CD4-positive, alpha-beta T cell treated with Interferon alpha-2 for 1 hour (primary cell): ENCODE measurements at places on chromosomes 7 and 10.
A peak's percentile ranks its signal among the peaks of the same experiment; 100 is the strongest.

DNA sequence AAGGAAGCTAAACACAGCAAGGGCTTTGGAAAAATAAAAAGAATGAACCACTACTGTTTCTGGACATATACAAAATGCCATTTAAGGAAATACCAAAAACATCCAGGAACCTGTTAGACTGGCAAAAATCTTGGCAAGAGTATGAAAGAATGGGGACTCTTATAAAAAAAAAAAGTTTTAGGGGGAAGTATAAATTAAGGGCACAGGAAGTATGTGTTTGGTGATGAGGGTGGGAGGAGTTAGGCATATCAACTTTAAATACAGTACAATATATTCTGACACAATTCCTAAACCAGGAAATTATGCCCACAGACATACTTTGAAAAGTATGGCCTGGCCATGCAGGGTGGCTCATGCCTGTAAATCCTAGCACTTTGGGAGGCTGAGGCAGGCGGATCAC lies 74.2 kb downstream of the WAPL start:
- DNase-seq: no peak

- no peak for DNase-seq
These were observed 335.0 kb upstream of the GLI3 start for GRCh38 chr7:42572056-42572455.

- DNase-seq: peak; percentile 45
These were observed 482 bp upstream of the ERCC6 start for GRCh38 chr10:49539320-49539885.

GRCh38 chr7:111730476-111731300 lies 168.4 kb upstream of the IMMP2L start:
- DNase-seq: no peak

GRCh38 chr7:49878627-49879026 lies 105.2 kb downstream of the VWC2 start:
- DNase-seq: no peak

GRCh38 chr7:20998309-20998708 lies 211.6 kb upstream of the SP8 start:
- no peak for DNase-seq

GRCh38 chr10:117970962-117971361 lies 75.8 kb downstream of the RAB11FIP2 start:
- DNase-seq: no peak

DNA sequence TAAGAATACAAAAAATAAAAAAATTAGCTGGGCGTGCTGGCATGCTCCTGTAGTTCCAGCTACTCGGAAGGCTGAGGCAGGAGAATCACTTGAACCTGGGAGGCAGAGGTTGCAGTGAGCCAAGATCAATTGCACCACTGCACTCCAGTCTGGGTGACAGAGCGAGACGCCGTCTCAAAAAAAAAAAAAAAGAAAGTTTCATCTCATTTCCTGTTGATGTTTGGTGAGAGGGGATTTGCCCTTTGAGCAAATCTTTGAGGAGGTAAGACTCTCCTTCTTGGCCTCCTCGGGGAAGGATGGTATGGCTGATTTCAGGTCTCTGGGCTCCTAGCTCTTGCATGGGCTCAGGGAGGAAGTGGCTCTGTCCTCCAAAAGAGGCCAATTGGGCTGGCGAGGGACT lies 3.6 kb upstream of the GRID2IP start:
- DNase-seq: no peak

DNA sequence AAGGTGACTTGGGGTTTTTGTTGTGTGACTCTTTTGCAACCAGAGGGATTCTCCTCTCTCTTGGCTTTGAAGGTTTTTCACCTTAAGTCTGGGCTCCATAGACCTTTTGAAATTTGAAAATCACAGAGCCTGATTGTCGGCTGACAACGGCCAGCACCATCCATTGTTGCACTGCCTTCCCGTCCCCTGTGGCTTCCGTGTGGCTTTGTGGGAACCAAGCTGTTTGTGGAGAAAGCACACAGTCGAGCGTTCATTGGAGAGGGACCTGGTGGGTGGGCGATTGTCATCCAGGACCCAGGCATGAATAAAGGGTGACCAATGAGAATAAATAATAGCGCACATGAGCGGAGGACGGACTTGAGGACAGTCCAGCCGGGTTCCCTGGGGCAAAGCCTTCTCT lies 7.4 kb upstream of the RAMP3 start:
- no peak for DNase-seq

- no peak for DNase-seq
These were observed 5.2 kb downstream of the CPED1 start for GRCh38 chr7:120993553-120994191.

DNA sequence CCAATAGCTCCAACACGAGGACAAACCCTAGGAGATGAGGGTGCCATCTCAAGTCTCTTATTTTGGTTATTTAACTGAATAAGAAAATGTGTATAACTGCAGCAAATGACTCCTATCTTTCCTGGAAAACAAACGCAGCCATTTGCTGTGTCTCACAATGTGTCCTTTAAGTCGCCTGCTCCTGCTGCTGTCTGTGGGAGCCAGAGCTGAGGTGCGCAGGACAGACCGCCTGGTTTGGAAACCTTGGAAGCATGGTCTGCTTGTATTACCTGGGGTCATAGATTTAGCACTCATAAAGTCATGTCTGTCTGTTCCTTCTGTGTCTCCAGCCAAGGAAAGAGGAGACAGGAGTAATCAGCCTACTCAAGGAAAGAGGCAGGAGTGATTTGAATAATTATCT lies 760.2 kb downstream of the GRID1 start:
- DNase-seq: no peak

DNA sequence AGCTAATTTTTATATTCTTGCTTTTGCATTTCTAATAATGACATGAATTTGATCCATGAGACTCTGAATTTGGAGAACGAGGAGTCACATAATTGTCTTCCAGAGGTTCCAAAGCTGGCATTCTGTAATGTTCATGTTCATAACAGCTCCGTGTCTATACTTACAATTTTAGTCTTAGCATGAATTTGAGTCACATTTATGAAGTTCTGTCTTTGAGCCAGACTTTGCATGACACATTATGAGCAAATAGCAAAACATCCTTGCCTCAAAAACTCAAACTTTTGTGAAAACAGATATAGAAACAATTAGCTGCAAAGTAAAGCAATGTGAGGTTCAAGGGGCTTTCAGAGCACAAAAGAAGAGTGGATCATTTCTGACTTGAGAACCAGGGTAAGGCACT lies 44.5 kb upstream of the CAV2 start:
- no peak for DNase-seq

- no peak for DNase-seq
These were observed 456.4 kb downstream of the CCSER2 start for GRCh38 chr10:84784749-84785148.

GRCh38 chr10:104591441-104591840 lies 49.6 kb upstream of the SORCS3 start:
- DNase-seq: no peak

DNA sequence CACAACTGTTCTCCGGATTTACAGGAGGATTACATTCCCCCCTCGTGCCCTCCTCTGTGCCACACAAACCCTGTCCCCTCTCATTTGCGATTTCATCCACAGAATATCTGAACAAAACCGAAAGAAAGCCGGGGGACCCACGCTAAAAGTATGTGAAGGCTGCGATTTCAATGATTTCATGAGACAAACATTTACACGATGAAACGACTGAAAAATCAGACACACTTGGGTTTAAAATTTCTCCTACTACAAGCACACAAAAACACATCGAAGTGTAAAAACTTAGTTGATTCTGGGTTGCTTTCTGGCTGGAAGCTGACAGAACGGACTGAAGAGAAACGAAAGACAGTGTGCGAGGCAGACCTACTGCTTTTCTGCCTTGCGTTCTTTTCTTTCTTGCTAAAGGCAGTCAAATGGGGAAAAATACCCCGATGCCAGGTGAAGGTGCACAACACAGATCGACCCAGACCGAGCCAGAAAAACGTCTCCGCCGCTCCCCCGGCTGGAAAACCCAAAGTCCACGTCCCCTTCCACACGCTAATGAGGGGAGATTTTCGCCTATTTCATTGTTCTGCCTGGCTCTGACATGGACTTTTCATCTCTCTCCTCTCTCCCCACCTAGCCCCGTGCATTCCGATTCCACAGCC lies 1.2 kb downstream of the HIPK2 start:
- peak; percentile 48 for DNase-seq

DNA sequence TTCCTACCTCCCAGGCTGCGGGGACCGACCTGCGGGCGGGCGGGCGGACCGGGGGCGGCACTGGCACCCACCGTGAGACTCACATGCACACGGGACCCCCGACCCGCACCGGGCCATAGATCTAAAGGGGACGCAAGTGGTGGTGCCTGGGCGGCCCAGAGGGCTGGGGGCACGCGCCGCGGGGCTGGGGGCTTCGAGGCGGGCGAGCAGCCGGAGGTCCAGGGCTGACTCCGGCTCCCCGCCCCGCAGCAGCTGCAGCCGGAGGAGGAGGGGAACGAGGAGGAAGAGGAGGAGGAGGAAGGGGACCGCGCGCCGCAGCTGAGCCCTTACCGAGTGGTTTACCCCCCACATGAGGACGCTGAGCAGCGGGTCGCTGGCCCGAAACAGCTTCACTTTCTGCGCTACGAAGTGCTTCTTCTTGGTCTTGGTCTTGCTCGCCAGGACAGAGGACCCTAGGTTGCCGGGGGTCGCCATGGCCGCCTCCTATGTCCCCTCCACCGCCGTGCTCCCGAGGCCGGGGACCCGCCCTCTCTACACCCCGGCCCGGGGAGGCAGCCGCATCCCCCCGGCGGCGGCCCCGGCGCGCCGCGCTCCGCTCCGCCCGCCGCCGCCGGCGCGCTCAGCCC lies 412 bp downstream of the PIP4K2A start:
- peak; percentile 21 for DNase-seq

DNA sequence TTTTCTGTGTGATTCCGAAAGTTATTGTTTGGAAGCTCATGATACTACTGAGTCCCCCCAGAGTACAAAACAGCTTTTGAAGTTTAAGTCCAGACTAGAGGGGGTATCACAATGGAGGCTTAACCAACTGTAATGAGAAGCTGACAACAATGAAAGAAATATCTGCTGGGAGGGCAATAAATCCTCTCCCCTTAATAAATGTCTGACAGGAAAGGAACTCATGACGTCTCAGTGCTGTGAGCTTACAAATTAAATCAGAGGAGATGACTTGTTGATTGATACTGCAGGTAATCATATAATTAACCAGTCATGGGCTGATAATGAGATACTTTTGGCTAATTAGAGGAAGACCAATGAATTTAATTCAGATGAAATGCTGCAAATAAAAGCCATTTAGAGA lies 102.6 kb upstream of the WDR11 start:
- DNase-seq: no peak

DNA sequence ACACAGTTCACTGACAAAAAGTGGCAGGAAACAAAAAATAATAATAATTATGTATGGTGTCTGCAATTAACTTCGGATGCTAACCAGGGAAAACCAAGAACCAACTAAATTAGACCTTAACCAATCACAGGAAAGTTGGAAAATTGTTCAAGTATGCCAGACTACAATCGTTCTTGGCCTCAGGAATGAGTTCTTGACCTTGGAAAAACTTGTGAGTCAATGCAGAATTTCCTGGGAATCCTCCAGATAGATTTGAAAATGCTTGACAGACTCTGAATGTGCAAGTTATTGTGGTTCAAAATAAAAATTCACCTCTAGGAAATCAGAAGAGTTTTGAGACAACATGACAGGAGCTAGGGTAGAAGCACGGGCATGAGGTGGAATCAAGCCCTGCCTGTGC lies 171.5 kb downstream of the C7orf25 start:
- no peak for DNase-seq

GRCh38 chr10:121942749-121943416 lies 15.1 kb upstream of the ATE1 start:
- DNase-seq: no peak

- DNase-seq: no peak
These were observed 131.3 kb downstream of the ADK start for GRCh38 chr10:74282151-74282847.

- DNase-seq: no peak
These were observed 39.6 kb downstream of the KCNH2 start for GRCh38 chr7:150938566-150938965.

DNA sequence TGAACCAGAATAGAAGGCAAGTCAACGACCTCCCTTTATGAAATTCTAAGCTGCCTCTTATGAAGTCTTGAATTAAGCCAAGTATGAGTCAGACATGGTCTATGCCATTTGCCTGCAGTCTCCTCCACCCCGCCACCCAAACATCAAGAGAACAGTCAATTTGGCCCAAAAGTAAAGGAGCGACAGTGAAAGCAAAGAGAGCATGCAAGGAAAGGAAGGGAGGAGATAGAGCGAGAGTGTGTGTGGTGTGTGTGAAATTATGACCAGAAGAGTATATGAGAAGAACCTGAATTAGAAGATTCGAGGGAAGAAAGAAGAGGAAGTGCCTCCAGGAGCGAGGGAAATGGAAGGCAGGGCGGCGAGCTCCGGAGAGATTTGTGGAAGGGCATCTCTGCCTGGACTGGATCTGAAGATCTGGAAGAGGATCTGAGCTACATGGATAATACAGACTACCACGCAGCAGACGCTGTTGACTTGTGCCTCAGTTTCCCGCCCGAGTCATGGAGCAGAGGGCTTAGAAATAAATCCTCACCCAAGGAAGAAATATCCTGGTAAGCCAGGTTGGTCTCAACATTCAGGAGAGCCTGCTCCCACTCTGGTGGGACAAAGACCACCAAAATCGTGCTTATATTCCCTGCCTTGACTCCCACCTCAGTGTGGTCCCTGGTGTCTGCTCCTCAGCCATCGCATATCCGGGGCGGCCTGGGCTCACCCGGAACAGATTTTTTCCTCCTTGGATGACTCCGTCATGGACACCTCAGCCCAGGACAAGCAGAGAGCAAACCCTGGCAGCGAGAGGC lies 459 bp downstream of the ZDHHC6 start:
- no peak for DNase-seq

DNA sequence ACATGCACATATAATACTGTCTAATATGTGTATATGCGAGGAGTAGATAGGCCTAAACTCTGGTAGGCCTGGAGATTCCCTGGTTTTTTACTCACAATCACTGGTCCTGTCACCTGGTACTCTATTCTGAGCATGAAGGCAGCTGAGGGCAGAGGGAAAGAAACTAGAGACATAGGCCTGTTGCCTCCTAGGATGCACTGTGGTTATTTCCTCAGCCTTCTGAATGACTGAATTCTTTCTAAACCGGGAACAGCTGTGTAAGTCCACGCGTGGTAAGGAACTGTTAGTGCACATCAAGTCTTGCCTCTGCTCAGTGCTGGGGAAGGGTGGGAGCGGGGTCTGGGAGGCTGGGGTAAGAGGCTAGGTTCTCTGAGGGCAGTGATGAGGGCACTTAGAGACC lies 7.7 kb downstream of the KAZALD1 start:
- no peak for DNase-seq

DNA sequence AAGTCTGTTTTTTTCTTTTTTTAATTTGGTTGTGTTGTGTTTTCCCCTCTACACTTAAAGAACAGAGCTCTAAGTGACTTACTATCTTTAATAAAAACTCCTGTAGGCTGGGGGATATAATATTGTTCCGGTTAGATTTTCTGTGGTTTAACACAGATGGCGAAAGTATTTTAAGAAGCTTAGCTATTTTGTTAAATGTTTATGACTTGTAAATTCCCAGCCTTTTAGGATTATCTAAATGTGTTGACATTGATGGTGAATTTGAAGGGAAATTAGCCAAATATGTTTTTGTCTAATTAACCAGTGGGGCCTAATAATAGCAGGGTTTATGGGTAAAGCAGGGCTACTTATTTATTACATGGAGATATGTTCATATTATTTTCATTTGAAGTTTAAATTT lies 538.5 kb downstream of the INHBA start:
- no peak for DNase-seq

GRCh38 chr7:112481833-112482670 lies 1.3 kb downstream of the LSMEM1 start:
- no peak for DNase-seq
